ENCODE measurements at places on chromosomes 1 and 21.

DNA sequence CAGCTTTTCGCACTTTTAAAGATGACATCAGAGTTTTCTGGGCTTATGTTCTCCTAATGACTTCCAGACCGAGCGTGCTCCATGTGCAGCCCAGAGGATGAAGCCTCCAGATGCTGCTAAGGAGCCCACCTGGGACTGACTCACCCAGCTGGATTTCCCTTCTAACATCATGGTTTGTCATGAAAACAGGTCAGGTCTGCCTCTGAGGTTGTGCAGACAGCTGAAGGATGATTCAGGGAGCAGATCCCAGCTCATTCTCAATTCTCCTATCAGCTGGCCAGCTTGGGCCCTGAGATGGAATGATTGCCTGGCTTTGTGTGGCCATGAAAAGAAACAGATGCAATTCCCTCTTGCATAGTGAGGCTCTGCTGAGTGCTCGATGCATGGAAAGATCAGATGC lies 123.9 kb upstream of the DUSP10 start:
- no peak for DNase-seq

GRCh38 chr1:186152227-186152619 lies 222.8 kb downstream of the TPR start:
- DNase-seq: no peak

DNA sequence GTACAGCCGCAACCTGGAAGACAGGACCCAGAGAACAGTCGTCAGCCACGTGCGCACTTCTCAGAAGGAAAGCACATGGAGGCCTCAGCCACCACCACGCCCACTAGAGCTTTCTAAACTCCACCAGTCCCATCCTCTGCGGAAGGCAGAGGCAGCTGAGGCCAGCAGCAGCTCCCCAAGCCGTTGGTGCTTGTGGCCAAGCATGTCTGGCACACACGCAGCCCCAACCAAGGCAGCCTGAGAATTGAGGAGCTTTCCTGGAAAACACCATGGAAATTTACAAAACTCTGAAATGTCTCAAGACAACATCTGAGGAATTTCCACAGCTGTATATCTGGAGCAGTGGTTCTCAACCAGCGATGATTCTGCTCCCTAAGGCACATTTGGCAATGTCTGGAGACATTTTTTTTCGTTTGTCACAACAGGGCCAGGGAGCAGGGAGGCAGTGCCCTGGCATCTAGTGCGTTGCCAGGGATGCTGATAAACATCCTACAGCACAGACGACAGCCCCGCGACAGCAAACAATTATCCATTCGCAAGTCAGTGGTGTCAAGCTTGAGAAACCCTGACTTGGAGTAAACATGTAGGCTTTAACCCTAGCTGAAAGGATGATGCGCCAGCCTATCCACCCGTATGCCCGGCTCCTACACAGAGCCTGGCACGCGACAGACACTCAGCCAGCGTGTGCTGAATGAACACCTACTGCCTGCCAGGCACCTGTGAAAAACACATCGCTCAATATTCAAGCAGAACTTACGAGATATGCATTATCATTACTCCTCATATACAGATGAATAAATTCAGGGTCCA lies 24.7 kb downstream of the NPHP4 start:
- no peak for DNase-seq

- DNase-seq: no peak
Observed at GRCh38 chr1:59116920-59117542, 179.9 kb upstream of the FGGY start.

All from vagina (tissue), 2 donors.